Tracheal epithelial cell (primary cell): ENCODE measurements at places on chromosomes 4 and X. TPM values are rescaled to one million over a fixed set of nuclear protein-coding genes. Genes with fewer than 3 reads are reported as not detected.

MAGEB1 gene
- not detected in 2 replicates for total RNA-seq

PITX2 gene
- not detected in 2 replicates for total RNA-seq

FGFBP1 gene
- 65.2 and 99.8 TPM in 2 replicates for total RNA-seq

ELMOD2 gene
- 21.9 and 25.2 TPM in 2 replicates for total RNA-seq

GC gene
- not detected in 2 replicates for total RNA-seq

FBXL5 gene
- total RNA-seq = 118 and 138 TPM in 2 replicates

TEC gene
- 0.43 and 0.48 TPM in 2 replicates for total RNA-seq

BMX gene
- under 0.01 and 0.64 TPM in 2 replicates for total RNA-seq

MAGEB4 gene
- total RNA-seq = not detected in 2 replicates

SUPT20HL1 gene
- total RNA-seq = not detected in 2 replicates

SLC26A1 gene
- total RNA-seq = 0.21 and 0.24 TPM in 2 replicates

OSTC gene
- 143 and 174 TPM in 2 replicates for total RNA-seq

SH3D19 gene
- 8.4 and 26.0 TPM in 2 replicates for total RNA-seq

SSX2 gene
- total RNA-seq = not detected in 2 replicates

NEUROG2 gene
- not detected in 2 replicates for total RNA-seq

MAML3 gene
- total RNA-seq = 0.48 and 1.9 TPM in 2 replicates

PTPN13 gene
- 64.1 and 72.9 TPM in 2 replicates for total RNA-seq

ATXN3L gene
- not detected in 2 replicates for total RNA-seq

ITIH6 gene
- not detected in 2 replicates for total RNA-seq

NMU gene
- total RNA-seq = 4.6 and 7.9 TPM in 2 replicates
